ENCODE measurements at places on chromosomes 2 and 18. TPM values are rescaled to one million over a fixed set of nuclear protein-coding genes. Genes with fewer than 3 reads are reported as not detected.
A peak's percentile ranks its signal among the peaks of the same experiment; 100 is the strongest.

GRCh38 chr2:105142239-105142638 lies 99.3 kb upstream of the GPR45 start:
- no peak for DNase-seq

DNA sequence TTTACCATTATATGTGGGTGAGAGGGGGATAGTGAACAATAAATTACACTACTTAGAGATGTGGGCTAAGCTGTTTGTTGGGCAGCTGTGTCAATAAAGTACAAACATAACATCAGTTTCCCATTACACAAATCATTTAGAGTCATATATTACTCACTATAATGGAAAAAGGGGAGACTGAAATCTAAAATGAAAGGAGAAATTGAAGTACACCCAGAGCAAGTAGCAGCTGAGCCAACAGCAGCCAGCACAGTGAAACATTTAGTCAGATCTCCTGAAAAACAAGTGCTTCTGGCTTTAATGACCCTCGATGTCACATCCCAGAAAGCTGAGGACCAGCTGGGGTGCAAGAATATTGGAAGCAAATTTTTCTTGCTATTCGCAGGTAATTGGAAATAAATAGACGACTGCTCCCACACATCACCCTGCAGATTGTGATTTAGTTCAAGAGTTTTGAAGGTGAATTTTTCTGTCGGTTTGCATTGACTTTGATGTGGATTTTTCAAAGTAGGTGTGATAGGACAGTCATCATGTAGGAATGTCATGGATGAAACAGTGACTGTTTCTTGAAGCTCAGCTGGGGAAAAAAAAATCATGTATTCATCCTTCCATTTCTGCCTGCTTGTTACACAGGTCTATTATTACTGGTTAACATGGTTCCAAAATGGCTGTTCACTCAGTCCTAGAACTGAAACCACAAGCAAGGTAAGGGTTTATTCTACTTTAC lies 1607.3 kb upstream of the CELF4 start:
- no peak for DNase-seq

DNA sequence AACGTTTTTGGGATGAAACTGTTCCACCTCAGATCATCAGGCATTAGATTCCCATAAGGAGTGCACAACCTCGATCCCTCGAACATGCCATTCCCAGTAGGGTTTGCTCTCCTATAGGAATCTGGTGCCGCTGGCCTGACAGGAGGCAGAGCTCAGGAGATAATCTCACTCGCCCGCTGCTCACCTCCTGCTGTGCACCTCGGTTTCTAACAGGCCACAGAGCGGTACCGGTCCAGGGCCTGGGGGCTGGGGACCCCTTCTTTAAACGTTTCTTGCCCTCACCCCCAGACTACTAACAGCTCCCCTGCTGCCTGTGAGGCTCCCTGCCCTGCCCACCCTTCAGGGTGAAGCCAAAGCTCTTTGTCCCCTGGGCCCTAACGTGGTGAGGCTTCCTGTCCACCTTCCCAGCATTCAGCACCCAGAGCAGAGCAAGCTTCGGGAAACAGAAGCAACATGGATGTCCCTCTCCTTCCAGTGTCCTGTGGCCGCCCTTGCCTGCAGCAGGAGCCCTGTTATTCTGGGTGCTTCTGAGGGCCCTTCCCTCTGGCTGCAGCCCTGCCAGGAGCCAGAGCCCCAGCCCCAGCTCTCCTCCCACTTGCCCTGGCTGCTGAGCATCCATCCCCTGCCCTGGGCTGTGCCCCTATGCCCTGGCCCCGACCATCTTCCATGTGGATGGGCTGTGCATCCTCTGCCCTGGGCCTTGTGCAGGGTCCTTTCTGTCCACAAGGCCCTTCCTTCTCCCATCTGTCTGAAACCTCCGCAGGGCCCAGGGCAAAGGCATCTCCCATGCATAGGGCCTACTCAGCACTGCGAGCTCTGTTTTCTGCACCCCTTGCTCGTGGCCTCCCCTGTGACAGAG lies 140.1 kb downstream of the MBP start:
- DNase-seq = no peak

DNA sequence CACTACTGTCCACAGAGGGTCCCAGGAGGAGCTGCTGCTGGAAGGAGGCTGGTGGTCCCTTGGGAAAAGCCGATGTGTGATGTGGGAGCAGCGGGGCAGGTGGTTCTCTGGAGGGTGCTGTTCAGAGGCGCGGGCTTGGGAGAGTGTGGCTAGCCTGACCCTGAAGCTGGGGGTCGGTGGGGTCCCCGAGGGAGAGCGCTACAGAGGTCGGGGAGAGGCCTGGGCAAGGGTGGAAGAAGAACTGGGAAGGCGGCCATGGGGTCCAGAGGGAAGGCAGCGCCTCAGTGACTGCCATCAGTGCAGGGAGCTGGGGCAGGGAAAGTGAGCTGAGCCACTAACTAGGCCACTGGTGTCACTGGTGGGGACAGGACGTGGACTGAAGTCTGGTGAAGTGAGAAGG lies 32.5 kb downstream of the FAM228A start:
- DNase-seq = no peak

DNA sequence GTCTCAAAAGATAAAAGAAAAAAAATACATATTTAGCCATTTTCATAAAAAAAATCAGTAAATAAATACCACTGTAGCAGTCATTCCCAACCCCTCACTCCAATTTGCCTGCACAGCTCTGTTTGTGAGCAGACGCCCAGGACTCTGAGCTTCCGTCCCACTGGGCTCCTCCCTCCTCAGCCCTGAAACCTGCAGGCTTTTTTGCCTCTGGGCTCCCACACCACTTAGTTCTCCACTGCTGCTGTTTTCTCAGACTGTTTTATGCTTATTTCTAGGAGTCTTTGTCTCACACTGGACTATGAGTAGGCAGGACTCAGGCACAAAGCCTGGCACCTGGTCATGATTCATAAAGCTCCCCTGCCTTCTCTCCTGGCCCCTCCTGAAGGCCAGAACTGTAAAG lies 6.1 kb upstream of the CXCR1 start:
- DNase-seq = no peak

DNA sequence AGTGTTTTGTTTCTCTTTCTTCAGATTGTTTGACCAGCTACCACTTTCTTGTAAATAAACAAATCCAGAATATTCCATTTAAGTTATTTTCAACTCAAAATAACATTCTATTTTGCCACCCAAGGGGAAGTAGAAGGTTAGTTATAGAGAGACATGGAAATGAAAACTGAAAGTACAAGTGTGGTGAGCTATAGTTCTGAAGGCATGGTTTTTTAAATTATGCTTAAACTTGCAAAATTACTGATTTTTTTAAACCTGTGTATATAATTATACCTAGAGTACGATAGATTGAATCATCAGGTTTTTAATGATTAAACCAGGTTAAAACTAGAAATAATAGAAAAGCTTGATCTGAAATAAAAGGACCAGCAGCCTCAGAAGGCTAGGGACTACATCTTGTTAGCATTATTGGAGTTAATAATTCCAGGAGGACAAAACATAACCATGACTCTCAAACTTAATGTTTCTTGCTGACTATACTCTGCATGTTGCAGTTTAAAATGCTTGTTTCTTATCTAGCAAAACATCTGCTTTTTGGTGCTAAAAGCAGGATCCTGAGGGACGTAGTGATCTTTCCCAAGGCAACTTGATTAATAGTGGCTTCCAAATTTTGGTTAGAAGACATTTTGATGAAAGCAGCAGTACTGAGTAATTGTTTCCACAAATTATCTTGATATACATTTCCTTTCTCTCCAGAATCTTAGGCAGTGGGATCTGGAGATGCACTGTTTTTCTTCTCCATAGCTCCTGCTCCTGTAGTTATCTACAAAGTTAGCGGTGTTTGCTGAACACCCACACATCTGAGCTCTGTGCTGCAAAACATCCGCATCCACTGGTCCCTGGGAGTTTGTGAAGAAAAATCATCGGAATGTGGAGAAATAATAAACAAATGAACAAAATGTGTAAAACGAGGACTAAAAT lies 327.2 kb upstream of the PKDCC start:
- peak; percentile 8 for DNase-seq

DNA sequence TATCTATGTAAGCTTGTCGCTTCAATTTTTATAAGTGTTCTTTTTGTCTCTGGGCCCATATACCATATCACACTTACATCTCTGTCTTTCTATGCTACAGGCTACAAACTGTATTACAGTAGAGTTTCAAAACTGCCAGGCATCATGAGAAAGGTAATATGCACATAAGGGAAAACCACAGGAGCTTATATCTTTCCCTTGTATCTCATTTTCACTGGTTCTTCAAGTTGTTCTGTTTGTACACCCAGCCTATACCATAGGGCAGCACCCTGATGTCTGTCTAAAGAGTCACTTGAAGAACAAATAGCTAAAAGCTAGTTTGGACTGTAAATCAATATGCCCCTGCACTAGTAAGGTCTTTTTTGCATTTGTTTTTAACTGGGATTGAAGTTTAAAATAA lies 366.7 kb downstream of the FIGN start:
- no peak for DNase-seq

GRCh38 chr2:149662556-149662955 lies 75.0 kb upstream of the MMADHC start:
- DNase-seq = no peak

DNA sequence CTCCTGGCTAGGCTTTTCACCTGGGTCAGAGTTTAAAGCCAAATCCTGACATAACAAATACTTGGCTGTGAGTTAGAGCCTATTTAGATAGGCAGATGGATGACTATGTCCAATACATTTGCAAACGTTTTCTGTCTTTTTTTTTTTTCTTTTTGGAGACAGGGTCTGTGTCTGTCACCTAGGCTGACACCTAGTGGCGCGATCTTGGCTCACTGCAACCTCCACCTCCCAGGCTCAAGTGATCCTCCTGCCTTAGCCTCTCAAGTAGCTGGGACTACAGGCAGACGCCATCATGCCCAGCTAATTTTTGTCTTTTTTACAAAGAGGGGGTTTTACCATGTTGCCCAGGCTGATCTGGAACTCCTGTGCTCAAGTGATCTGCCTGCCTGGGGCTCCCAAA lies 124.8 kb downstream of the DYM start:
- no peak for DNase-seq

Gene CXCR1
- not detected for total RNA-seq

Gene REV1
- 50.3 TPM for total RNA-seq

Gene USP40
- 36.5 TPM for total RNA-seq

Gene LOXHD1
- not detected for total RNA-seq

All from endothelial cell of umbilical vein (primary cell).